ENCODE measurements at places on chromosomes 6 and 20.

DNA sequence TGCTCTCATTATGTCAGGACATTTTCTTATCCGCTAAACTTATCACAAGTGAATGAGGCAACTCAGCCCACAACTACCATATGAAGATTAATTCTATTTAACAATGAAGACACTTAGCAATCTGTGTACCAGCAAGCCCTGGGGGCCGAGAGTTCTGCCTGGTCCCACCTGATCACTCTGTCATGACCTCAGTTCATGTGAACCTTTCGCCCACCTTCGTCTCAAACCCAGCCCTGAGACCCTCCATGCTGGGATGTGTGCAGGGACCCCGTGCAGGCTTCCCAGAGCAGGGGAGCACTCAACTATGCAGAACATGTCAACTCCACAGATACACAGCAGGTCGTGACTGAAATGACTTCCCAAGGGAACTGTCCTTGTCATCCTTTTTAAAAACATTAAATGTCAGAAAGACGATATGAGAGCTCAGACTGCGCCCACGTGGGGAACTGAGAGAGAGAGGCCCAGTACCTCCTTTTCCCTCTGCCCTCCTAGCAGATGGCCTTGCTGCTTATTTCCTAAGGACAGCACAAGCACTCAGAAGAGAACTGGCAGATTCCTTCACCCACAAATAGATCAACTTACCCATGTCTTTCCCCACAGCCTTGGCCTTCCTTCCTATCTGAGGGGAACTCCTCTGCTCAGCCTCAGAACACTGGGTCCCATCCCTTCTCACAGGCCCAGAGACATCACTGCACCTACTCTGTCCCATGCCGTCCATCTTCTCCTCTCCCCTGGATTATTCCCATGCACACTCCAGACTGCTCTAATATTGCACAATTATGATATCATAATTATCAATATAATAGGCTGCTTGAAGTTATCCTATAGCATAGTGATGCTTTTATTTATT, 11.5 kb downstream of the ABHD12 start:
- DNase-seq, result no peak

DNA sequence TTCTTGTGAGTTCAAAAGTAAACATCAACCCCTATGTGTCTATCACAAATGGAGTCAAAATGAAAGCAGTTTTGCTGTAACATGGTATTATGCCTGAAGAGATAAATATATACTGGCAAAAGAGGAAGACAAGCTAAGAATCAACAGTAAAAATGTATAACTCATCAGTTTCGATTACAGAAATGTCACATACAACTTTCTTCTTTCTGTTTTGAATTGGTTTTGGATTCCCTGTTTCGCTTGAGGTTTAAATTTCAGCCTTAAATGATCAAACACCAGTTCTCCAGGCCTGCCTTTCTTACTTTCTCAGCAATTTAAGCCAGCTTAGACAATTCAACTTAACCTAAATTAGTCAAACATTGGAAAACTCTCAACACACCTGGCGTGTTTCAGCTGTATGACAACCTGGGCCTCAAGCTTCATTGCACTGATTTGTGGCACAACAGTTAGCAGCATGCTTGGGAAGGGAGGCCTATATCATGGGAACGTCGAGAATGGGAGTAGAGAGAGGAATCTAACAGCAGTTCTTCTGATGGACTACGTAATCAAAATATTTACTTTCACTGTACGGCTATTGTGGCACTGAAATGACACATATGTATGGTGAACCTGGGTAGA, 51.9 kb upstream of the MARCKS start:
- no peak for DNase-seq

GRCh38 chr20:44688053-44688625, 27.0 kb upstream of the CCN5 start:
- DNase-seq, result no peak

GRCh38 chr20:5864428-5864827, 85.9 kb downstream of the TRMT6 start:
- no peak for DNase-seq

- no peak for DNase-seq
Observed at GRCh38 chr20:24066076-24066700, 77.6 kb upstream of the GGTLC1 start.
